ENCODE measurements at places on chromosomes 12 and 14.

- DNase-seq, result no peak
Observed at GRCh38 chr12:18552829-18553228, 185.0 kb downstream of the PLCZ1 start.

- DNase-seq, result no peak
Observed at GRCh38 chr12:122403115-122403770, 19.2 kb downstream of the CLIP1 start.

GRCh38 chr12:94516985-94517384, 57.3 kb upstream of the CEP83 start:
- no peak for DNase-seq

GRCh38 chr12:130026608-130027176, 122.9 kb upstream of the TMEM132D start:
- DNase-seq, result no peak

- DNase-seq, result peak; percentile 5
Observed at GRCh38 chr14:52352061-52352491, 38.0 kb downstream of the PTGER2 start.

GRCh38 chr12:123269395-123269892, 2.2 kb downstream of the CDK2AP1 start:
- DNase-seq, result no peak

DNA sequence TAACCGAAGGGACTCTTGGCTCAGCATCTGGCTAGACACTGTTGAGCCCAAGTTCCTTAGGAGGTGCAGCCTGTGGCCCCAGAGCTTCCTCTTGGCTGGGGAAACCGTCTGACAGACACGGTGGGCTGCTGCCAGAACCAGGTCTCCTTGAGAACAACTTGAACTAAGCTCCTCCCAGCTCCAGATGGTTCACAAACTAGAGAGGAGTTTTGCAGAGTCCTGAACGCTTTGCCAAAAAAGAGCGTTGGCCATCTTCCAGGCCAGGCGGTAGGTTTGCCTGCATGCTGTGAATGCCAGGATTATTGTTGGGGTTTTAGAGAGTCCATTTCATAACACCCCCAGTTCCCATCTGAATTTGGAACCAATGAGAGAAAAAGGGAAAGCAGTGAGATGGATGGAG, 399.8 kb downstream of the RGS6 start:
- no peak for DNase-seq

DNA sequence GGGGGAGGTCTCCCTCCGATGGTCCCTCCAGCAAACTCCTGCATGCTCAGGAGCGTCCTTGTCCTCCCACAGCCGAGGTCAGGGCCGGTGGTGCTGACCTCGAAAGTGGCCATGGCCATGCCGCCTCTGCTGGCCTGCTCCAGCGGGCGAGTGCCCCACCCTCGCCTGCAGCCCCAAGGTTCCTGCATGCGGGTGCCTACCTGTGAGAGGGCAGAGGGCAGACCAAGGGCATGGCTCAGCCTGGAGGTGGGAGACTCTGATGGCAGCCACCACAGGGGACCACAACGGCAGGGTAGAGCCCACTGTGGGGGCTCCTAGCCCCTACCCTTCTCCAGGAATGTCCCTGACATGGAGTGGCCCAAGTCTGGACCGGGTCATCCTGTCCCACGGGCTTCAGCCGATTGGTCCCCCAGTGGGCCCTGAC, 38.1 kb upstream of the PPP1R13B start:
- no peak for DNase-seq

DNA sequence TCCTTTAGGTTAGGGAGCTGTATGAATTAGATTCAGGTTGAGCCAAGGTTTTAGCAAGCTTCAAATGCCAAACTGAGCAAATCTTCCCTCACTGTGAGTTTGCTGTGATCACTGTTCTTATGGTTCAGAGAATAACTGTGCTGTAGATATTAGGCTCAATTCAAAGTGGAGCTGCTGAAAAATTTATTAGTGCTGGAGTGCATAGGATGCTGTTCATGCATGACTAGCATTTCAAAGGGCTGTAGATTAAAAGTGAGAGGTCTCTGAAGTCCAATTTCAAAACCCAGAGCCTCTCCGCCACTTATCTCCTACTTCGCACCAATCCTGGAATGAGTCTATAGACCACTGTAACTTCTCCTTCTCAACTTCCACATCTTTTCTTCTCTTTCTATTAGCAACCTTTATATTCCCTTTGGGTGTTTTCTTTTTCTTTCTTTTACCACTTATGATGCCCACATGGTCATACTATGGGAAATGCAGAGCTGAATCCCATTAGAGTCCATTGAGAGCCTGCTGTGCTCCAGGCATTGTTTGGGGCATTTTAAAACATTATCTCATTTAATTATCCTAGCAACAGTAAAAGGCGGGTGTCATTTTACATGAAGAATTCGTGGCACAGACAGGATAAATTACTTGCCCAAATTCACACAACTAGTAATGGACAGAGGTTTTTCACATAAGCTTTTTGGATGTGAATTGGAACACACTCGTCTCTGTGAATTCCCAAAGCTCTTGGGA, 77.5 kb upstream of the EEA1 start:
- DNase-seq, result no peak

DNA sequence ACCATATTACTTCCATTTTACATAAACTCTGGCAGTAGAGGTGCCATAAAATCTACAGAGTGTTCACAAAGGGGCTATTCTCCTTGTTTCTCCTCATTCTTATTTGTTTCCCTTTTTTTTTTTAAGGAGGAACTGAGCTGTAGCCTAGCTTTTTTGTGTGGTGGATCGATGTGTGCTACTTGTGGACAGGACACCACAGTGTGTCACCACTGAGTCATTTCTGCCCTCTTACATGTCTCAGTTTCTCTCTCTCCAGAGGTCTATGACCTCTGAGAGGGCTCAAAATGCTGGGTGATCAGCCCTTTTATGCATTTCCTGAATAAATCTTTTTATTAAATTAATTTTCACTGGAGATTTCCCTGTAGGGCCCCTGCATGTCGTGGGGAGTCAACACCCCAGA, 370.2 kb downstream of the ADGRD1 start:
- DNase-seq, result no peak

GRCh38 chr12:13289653-13290289, 93.2 kb downstream of the EMP1 start:
- DNase-seq, result no peak

DNA sequence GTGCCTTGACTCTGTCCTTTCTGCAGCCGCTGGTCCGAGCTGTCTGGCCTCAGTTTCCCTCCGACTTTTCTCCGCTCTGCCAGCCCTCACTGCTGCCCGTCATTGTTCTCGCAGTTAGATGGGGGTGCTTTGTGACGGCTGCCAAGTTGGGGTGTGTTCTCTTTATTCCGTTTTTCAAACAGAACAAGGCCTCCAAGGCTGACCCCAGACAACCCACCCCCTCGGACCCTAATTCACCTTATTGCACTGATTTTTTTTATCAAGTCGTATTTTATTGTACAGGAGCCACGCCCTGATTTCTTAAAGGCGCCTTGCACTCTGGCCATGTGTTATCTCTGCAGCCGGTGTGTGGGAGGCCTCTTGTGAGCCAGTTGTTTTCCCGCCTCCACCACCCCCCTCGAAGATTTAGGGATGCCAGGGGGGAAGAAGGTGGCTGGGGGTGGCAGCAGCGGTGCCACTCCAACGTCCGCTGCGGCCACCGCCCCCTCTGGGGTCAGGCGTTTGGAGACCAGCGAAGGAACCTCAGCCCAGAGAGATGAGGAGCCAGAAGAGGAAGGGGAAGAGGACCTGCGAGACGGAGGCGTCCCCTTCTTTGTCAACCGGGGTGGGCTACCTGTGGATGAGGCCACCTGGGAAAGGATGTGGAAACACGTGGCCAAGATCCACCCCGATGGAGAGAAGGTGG, 1.3 kb downstream of the VASH1 start:
- DNase-seq, result no peak

DNA sequence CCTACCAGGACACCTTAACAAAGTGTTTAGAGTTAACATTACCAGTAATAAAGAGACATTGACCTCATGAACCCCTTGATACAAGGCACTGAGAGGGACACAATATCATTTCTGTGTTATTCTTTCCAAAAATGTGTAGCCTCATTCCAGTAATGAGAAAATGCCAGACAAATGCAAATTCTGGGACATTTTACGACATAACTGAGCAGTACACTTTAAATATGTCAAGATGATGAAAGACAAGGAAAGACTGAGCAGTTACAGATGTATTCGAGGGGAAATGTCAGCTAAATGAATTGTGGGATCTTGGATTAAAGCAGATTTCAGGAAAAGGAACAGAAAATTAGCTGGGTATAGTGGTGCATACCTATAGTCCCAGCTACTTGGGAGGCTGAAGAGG, 255.6 kb downstream of the ERC1 start:
- no peak for DNase-seq

- DNase-seq, result no peak
Observed at GRCh38 chr14:73742520-73743238, 28.5 kb upstream of the PNMA1 start.

GRCh38 chr12:109052097-109052413, 321 bp upstream of the USP30 start:
- DNase-seq, result no peak

GRCh38 chr12:107511292-107511691, 174.3 kb upstream of the PWP1 start:
- DNase-seq, result no peak

GRCh38 chr12:56230432-56231183, 757 bp downstream of the SLC39A5 start:
- DNase-seq, result no peak

GRCh38 chr12:73321776-73322175, 1049.6 kb downstream of the TRHDE start:
- DNase-seq, result no peak

DNA sequence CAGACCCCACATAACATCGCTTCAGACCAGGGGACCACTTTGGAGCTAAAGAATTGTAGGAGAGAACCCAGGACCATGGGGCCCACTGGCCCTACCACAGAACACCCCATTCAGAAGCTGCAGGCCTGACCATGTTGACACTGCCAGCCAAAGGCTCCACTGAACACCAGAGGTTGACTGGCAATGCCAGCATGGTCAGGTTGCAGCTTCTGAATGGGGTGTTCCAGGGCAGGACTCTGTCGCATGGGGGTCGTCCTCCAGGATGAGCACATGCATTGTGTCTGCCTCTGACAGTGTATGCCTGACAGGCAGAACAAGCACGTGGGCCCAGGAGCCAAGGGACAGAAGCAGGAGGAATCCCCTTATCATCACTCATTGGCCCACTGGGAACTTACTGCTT, 34.1 kb downstream of the DIO3 start:
- no peak for DNase-seq

GRCh38 chr12:120662879-120663278, 22.5 kb downstream of the CABP1 start:
- DNase-seq, result no peak

DNA sequence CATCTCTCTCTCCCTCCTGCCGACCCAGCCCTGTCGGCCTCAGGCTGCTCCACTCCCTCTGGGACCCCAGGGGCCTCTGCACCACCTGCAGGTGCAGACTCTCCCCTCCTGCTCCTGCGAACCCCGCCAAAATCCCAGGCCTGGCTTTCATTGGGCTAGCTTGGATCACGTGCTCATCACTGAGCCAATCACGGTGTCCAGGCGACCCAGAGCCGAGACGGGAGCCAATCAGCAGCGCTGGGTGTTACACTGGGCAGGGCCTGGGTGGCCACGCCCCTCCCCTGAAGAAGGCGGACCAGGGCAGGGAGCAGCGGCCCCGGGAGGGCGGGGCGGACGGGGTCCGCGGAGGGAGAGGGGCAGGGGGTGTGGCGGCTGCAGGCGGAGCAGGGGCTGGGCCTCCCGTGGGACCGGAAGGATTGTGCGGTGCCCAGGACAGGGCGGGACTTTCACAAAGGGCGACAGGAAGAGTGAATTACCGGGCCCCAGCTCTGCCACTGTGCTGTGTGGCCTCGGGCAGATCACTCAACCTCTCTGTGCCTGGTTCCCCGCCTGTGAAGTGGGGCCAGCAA, 66.6 kb upstream of the FBRSL1 start:
- DNase-seq, result peak; percentile 15

GRCh38 chr12:63990828-63991547, 146.5 kb downstream of the SRGAP1 start:
- DNase-seq, result no peak

DNA sequence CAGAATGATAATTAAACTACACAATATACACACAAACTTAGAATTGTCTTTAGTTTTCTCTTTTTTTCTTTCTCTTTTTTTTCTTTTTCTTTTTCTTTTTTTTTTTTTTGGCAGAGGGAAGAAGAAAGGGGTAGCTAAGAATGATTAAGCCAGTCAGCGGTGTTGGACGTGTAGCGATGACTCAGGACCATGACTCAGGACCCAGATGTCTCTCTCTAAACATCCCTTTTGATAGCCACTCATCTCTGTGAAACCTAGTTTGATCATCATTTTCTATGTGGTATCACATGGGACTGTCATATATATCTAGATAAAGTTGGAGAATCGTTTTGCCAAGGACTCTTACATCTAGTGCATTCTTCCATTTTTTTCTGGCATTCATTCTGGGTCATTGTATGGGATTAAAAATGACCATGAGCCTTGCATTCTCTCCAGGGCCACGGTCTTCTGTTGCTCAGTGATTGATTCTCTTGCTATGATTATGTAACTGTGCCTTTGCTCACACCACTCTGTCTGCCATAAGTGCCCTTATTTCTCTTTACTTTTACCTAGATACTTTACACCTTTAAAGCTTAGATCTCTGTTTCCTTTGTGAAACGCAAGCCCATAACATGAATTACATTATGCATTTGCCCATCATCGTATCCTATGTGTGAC, 26.6 kb upstream of the NRXN3 start:
- DNase-seq, result no peak

DNA sequence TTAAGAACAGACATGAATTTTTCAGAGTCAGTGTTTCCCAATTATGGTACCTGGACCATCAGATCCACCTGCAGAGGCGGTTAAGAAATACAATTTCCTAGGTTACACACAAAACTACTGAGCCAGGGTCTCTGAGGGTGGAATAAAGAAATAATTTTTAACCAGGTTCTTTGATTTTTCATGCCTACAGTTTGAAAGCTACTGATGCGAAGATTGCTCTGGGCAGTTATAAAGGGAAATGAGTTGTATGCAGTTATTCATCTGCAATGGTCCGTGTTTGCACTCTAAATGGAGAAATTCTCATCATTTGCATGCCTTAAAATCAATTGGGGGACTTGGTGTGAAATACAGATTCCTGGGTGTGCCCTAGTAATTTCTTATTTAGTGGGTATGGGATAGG, 89.7 kb downstream of the ERGIC2 start:
- no peak for DNase-seq

DNA sequence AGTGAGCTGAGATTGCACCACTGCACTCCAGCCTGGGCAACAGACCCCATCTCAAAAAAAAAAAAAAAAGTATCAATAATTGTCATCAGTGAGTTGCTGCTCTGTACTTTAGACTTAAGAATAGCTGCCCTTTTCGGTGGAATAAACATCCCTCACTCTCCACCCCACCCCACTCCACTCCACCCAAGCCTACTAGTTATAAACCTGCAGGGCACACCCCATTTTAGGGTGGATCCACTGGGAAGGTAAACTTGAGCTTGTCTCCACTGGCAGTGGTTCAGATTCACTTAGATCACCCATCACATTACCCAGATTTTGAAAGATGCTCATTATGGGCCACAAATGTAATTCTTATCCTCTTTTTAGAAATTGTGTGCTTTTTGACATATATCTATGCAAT, 106.4 kb downstream of the GPR135 start:
- no peak for DNase-seq

- no peak for DNase-seq
Observed at GRCh38 chr14:37972941-37973887, 234.5 kb upstream of the SSTR1 start.

- no peak for DNase-seq
Observed at GRCh38 chr12:27505109-27505508, 18.9 kb upstream of the PPFIBP1 start.

- DNase-seq, result no peak
Observed at GRCh38 chr12:12718381-12718759, 1.2 kb downstream of the CDKN1B start.

Measured in effector memory CD4-positive, alpha-beta T cell (primary cell).